ENCODE measurements at places on chromosomes 4 and X. TPM values are rescaled to one million over a fixed set of nuclear protein-coding genes. Genes with fewer than 3 reads are reported as not detected.

PPP2R2C gene
- not detected for total RNA-seq

CT45A2 gene
- total RNA-seq, result not detected

FGF5 gene
- total RNA-seq, result not detected

ART3 gene
- total RNA-seq, result not detected

PCDH10 gene
- total RNA-seq, result not detected

VCX3B gene
- total RNA-seq, result not detected

TRIM2 gene
- 6.4 TPM for total RNA-seq

PNPLA4 gene
- total RNA-seq, result 4.4 TPM

JADE3 gene
- total RNA-seq, result 23.4 TPM

CXCL5 gene
- total RNA-seq, result not detected

FAM47C gene
- not detected for total RNA-seq

RRH gene
- total RNA-seq, result 0.64 TPM

KLHL8 gene
- 14.3 TPM for total RNA-seq

WNK3 gene
- 1.2 TPM for total RNA-seq

PPARGC1A gene
- total RNA-seq, result not detected

SYNPO2 gene
- 0.10 TPM for total RNA-seq

UGT2B11 gene
- total RNA-seq, result not detected

PNMA3 gene
- 3.3 TPM for total RNA-seq

SSX1 gene
- total RNA-seq, result not detected

L1CAM gene
- 19.9 TPM for total RNA-seq

RAB41 gene
- not detected for total RNA-seq

WFS1 gene
- total RNA-seq, result 7.2 TPM

MAGEB3 gene
- total RNA-seq, result not detected

PAGE4 gene
- total RNA-seq, result not detected

Data from B cell (primary cell).